ENCODE measurements at places on chromosomes 3 and 15.

DNA sequence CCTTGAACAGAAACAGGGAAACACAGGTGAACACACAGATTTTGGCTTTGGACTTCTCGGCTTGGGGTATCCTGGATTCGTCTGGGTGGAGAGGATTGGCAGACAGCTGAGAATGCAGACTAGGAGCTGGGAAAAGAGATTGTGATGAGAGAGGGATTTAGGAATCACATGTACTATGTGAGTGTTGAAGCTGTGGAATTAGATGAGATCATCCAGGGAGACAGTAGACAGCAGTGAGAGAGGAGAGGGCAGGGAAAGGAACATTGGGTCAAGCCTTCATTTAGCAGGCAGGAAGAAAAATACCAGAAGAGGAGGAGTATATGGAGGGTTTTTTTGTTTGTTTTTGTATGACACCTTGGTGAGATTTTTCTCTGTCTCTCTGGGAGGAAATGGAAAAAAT lies 262.1 kb upstream of the TBL1XR1 start:
- DNase-seq, result no peak

DNA sequence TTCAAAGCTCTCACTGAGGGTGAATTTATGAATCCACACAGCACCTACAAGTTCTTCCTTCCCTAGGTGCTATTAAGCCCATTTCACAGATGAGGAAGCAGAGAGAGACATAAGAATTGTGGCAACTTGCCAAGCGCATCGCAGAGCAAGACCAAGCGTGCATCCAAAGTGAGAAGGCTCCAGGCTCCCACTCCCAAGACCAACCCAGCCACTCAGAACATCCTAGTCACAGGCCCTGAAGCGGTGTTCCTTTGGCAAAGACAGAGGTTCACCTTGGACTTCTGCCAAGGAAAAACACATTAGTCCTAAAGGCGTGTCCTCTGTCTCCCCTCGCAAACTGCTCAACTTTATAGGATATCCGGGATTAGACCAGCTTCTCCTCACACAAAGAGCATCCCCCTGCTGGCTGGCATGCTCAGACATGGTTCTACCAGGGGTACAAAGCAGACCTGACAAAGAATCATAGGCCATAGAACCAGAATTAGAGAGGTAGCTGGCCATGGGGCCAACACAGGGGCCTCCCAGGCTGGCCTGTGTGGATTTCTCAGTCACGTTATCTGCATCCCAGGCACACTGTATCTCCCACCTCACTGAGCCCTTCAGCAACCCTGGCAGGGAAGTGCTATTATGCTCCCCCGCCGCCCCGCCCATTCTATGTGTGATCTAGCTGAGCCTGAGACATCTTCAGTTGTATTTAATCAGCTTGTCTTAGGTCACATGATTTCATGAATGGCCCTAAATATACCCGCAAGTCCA lies 160.2 kb downstream of the FOXP1 start:
- no peak for DNase-seq

GRCh38 chr3:140726066-140726465 lies 48.2 kb downstream of the TRIM42 start:
- no peak for DNase-seq

GRCh38 chr3:71142441-71143161 lies 440.9 kb downstream of the FOXP1 start:
- DNase-seq, result no peak

- DNase-seq, result no peak
Observed at GRCh38 chr3:55030938-55031337, 103.1 kb upstream of the LRTM1 start.

- DNase-seq, result no peak
Observed at GRCh38 chr3:42264399-42265058, 1.5 kb downstream of the CCK start.

- no peak for DNase-seq
Observed at GRCh38 chr3:124764746-124765145, 34.5 kb downstream of the UMPS start.

- DNase-seq, result no peak
Observed at GRCh38 chr3:126685493-126685892, 18.5 kb upstream of the CHCHD6 start.

- DNase-seq, result no peak
Observed at GRCh38 chr3:177833332-177833731, 636.0 kb upstream of the TBL1XR1 start.

DNA sequence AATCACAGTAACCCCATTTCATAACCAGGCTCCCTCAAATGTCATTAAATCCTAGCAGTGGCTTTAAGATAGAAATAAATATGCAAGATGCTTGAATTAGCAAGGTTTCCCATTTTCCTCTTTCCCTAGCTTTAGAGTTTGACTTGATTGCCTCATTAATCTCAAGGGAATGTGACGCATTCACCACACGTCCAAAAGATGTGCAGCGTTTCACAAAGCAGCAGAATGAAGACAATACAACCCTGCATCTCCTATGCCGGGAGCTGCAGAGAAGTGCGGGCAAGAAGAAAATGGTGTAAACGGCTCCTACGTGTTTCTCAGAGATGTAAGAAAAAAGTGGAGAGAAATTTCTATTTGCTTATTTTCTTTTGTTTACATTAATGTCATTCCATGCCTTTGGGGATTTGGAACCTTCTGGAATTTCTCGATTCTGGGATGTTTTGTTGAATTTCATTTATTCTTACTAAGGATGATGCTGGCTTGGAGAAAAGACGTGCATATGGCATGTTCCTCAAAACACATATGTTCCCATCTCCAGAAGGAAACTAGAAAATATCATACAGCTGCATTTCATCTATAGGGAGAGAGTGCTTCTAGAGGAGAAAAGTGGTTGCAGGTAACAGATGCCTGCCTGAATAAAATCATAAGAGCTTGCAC lies 27.8 kb upstream of the FRMD4B start:
- DNase-seq, result no peak

- no peak for DNase-seq
Observed at GRCh38 chr3:143529018-143529478, 319.2 kb downstream of the SLC9A9 start.

GRCh38 chr3:32347343-32348125 lies 44.1 kb upstream of the CMTM7 start:
- DNase-seq, result no peak

GRCh38 chr3:152234657-152235375 lies 33.9 kb upstream of the MBNL1 start:
- no peak for DNase-seq

GRCh38 chr3:157070678-157070999 lies 89.3 kb downstream of the CCNL1 start:
- no peak for DNase-seq

DNA sequence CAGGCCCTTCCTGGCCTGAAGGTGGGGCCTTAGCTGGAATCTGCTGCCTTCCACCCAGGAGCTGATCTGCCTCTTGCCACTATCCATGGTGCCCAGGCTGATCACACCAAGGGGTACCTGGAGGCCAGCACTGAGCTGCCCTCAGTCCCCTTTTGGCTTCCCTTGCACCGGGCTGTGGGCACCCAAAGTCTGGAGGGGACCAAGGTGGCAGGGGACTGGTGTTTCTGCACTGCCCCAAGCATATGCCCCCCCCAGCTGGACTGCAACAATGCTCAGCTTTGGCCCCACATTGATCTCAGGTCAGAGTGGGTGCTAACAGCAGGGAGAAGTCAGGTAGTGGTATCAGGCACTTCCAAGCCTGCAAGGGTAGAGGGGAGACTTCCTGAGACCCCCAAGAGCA lies 902.6 kb upstream of the EPHA6 start:
- no peak for DNase-seq

DNA sequence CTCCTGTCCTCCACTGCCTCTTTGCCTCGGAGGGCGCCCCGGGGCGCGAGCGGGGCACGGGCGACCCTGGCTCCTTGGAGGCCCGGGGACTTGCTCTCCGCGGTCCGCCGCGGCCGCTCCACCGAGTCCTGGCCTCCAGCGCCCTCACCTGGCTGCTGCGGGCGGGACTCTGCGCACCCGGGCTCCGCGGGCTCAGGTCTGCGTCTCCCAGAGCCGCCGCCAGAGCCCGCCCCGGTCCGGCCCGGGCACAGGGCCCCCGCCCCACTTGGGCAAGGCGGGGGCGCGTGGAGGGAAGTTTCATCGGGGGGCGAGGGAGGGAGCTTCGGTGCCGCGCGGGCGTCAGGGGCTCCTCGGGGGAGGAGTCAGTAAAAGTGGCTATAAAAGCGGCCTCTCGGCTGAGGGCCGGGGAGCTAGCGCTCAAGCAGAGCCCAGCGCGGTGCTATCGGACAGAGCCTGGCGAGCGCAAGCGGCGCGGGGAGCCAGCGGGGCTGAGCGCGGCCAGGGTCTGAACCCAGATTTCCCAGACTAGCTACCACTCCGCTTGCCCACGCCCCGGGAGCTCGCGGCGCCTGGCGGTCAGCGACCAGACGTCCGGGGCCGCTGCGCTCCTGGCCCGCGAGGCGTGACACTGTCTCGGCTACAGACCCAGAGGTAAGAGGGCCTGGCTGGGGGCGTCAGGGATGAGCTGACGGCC lies at the start of gene CEMIP:
Gene CEMIP (plus strand): TSS at position 407 of the 694 bp plus-strand sequence. CDS start 94,510 bp downstream, outside the sequence.
- no peak for DNase-seq

DNA sequence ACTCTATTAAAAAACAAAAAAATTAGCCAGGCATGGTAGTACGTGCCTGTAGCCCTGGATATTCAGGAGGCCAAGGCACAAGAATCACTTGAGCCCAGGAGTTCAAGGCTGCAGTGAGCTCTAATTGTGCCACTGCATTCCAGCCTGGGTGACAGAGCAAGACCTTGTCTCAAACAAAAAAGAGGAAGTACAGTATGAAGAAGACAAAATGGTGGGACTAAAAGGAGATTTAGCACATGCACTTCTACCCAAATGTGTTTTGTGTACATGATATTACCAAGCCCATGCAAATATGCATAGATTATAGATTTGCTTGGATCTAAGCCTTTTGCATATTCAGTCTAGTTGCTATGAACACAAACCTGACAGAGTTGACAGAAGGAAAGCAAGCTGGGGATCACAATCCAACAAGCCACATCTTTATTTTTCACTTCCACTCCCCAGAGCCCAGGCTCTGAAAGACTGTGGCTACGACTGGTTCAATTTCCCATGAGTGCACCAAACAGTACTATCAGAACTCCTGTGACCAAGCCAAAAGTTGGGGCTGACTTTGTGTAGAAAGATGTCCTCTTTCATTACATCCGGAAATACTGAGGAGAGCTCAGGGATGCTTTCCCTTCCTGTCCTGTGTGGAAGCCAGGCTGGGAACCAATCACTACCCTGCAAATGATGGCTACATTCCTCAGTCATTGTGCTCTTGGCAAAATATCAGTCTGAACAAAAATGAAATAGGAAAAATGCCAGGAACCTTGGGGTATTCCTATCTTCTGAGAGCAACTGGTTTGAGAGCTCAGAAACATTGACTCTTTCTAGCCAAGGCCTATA lies 49.4 kb downstream of the TGM4 start:
- DNase-seq, result no peak

DNA sequence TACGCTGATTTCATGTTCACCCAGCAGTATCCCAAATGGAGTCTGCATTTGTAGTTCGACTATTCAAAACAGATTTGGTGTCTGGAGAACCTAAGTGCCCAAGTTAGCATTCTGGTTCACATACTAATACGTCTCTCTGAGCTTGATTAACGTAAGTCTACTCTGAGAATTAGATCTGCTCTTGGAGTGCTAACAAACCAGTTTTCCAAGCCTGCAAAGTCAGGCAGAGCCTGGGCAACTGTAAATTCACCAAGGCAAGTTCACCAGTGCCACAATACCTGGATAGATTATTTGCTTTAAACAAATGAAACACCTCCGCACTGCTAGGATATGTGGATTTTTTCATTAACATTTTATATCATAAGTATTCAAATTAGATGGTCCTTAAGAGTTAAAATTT lies 912.6 kb downstream of the ROBO1 start:
- DNase-seq, result no peak

GRCh38 chr15:76296849-76297248 lies 14.4 kb downstream of the ETFA start:
- no peak for DNase-seq

- DNase-seq, result no peak
Observed at GRCh38 chr3:72579581-72580245, 268.5 kb downstream of the SHQ1 start.

DNA sequence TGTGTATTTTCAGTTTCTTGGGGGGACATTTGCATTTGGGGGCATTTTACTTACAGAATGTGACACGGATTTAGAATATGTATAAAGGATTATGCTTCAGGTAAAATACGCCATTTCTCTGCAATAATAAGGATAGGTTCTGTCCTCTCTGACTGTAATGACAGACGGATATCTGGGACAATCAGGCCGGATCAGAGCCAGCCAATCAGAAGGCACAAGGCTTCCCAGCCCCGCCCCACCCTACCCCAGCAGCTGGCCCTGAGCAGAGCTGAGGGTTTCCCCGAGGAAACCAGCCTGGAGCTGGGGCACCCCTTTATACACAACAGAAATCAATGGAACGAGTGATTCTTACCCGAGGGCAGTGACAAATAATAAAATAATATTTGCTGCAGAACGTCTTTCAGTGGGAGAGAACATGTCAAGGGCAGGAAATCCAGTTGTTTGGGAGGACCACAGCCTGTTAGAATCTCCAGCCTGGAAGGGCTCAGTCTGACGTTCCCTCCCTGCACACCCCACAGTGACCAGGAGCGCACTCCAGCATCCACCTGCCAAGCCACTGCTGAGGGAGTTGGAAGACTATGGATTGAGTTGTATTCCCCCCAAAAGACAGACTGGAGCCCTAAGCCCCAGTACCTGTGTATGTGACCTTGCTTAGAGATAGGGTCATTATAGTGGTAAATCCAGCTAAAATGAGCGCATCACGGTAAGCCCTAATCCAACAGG lies 30.3 kb upstream of the SEC13 start:
- DNase-seq, result no peak

DNA sequence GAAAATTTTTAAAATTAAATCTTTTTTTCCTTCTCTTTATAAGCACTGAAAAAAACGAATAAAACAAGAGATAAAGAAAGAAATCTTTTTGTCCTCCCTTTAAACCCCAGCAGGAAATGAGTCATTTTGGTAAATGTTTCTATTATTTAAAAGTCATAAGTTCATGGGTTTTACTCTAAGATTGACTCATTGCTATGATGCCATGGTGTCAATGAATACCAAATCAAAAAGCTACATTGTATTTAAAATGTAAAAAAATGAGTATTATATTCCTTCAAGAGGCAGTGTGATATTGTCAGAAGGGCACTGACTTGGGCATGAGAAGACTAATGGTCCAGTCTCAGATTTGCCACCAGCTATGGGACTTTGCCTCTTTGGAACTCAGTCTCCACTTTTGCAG lies 303.4 kb upstream of the DNAJC19 start:
- DNase-seq, result no peak

- no peak for DNase-seq
Observed at GRCh38 chr3:43766672-43767465, 76.1 kb downstream of the ABHD5 start.

GRCh38 chr3:13650210-13651056 lies 101.5 kb downstream of the FBLN2 start:
- DNase-seq, result peak; percentile 67

GRCh38 chr15:69876064-69876940 lies 221.4 kb downstream of the TLE3 start:
- no peak for DNase-seq

DNA sequence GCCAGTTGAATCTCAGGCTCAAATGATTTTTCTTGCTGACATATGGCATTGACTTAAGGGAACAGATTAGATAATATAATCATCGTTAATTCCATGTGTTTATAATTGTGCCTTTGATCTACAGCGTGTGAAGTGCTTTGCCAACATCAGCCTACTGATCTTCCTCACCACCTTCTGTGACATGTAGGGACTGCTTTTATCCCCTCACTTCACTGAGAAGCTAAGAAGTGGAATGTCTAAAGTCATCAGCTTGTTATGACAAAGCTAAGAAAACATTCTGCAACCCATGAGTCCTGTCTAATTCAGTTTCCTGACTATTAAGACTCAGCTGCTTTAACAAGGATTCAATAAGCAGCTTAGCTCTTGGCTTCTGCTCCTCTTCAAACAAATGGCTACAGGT lies 106.0 kb downstream of the MYH15 start:
- DNase-seq, result no peak

GRCh38 chr15:62558640-62559380 lies 393.7 kb upstream of the C2CD4B start:
- DNase-seq, result no peak

All from T-helper 1 cell (primary cell).